ENCODE measurements at places on chromosomes 16 and 17. TPM values are rescaled to one million over a fixed set of nuclear protein-coding genes. Genes with fewer than 3 reads are reported as not detected.

The EIF1 gene
- 842 TPM for total RNA-seq

The FGF11 gene
- 7.4 TPM for total RNA-seq

The SMTNL2 gene
- total RNA-seq = 541 TPM

The TNP2 gene
- total RNA-seq = not detected

The RNF157 gene
- total RNA-seq = 142 TPM

GRCh38 chr17:8503807-8504206 is 68.1 kb downstream of the NDEL1 start:
- H3K27ac ChIP-seq = no peak overlapping the region
- no peaks in the 10 kb centered on the region for H3K27me3 ChIP-seq
- DNase-seq = no peak
- H3K36me3 ChIP-seq = peaks cover 21% of the 10 kb centered on the region
- no peaks in the 10 kb centered on the region for H3K4me1 ChIP-seq

GRCh38 chr17:74863420-74864296 is 4.0 kb upstream of the GRIN2C start:
- peaks cover 31% of the 10 kb centered on the region for H3K27me3 ChIP-seq
- H3K4me1 ChIP-seq = no peaks in the 10 kb centered on the region
- H3K36me3 ChIP-seq = no peaks in the 10 kb centered on the region
- H3K27ac ChIP-seq = no peak overlapping the region
- no peak for DNase-seq
- no peak overlapping the region for H3K4me3 ChIP-seq

DNA sequence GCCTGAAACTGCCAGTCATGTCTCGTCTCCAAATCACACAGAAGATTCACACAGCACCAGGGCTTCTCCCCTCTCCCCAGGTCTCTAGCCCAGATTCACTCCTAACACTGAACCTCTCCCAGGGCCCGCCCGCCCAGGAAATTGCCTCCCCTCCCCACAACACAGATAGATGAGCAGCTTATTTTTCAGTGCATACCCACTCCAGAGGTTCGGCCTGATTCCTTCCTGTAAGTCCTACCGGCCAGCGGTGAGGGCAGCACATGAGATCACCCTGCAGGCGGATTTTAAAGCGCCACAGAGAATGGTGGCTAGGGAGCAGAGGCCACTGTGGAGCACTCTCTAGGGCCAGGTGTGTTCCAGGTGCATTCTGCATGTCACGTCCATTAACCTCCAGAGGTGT is 301.8 kb downstream of the IRF8 start:
- H3K4me1 ChIP-seq = no peaks in the 10 kb centered on the region
- H3K4me3 ChIP-seq = no peak overlapping the region
- no peaks in the 10 kb centered on the region for H3K36me3 ChIP-seq
- no peak overlapping the region for H3K27ac ChIP-seq
- no peak for DNase-seq

DNA sequence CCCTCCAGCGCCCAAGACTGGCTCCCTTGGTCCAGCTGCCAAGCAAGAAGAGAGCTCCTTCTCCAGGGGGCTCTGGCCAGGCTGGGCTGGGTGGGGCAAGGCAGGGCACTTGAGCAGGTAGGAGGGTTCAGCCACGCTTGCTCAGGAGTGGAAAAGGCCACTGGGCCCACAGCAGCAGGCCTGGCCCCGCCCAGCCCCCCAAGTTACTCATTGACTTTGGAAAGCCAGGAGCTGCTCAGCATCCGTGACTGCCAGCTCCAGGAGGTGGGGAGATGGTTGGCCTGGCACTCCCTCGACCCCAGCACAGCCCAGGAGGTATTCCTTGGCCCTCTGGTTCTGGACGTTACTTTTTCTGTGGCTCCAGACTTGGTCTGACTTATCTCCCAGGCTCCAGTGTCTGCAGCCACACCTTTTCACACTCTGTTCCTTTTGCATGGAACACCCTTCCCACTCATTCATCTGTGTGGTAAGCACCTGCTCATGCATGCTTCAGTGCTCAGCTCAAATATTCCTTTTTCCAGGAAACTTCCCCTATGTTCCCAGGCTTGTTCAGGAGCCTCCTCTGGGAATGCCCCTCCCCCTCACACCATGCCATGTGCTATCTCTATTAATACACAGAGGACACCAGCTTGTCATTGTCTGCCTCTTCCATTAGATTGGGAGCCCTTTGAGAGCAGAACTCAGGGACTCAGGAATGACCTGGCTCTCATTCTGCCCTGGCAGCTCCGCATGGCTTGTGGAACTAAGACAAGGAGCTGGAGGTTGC is at the start of gene CDH16:
Gene CDH16, minus strand, starts transcription at position 83 of the 766 bp plus-strand sequence. CDS start 820 bp downstream, outside the sequence.
- no peaks in the 10 kb centered on the region for H3K27me3 ChIP-seq
- H3K27ac ChIP-seq = peak within 1 kb of the TSS; percentile 98
- no peak within 1 kb of the TSS for H3K4me3 ChIP-seq
- peaks cover 47% of the 10 kb centered on the region for H3K4me1 ChIP-seq
- H3K36me3 ChIP-seq = peaks cover 12% of the 10 kb centered on the region

- no peaks in the 10 kb centered on the region for H3K36me3 ChIP-seq
- peak overlapping the region; percentile 29 for H3K4me3 ChIP-seq
- H3K4me1 ChIP-seq = peaks cover 42% of the 10 kb centered on the region
- H3K27me3 ChIP-seq = no peaks in the 10 kb centered on the region
- DNase-seq = no peak
Observed at GRCh38 chr17:75508931-75509361, 6.4 kb downstream of the CASKIN2 start.

DNA sequence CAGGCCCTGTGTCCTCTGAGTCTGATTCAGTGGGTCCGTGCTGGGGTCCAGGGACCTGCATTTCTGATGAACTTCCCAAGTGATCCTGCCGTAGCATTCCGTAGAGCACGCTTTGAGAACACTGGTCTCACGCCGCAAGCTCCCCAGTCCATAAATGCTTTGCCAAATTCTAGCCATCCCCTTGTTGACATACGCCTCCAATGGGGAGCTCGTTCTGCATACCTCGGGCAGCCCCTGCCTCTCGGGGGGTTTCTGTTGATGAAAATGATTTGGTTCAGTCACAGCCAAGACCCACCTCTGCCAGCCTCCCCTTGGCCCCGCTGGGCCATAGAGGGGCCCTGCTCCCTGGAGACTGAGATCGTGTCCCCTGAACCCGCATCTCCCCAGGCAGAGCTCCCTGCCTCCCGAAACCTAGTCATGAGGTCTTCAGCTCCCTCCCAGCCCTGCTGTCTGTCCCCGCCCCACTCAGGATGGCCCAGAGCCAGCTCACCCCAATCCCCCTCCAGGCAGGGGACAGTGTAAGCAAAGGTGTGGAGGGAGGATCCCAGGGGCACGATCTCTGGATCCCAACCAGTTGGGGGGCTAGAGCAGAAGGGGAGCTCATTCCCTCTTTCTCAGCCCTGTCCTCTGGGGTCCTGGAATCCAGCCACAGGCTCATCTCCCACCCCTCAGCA is 16.2 kb upstream of the SPNS2 start:
- no peaks in the 10 kb centered on the region for H3K27me3 ChIP-seq
- DNase-seq = no peak
- no peaks in the 10 kb centered on the region for H3K4me1 ChIP-seq

DNA sequence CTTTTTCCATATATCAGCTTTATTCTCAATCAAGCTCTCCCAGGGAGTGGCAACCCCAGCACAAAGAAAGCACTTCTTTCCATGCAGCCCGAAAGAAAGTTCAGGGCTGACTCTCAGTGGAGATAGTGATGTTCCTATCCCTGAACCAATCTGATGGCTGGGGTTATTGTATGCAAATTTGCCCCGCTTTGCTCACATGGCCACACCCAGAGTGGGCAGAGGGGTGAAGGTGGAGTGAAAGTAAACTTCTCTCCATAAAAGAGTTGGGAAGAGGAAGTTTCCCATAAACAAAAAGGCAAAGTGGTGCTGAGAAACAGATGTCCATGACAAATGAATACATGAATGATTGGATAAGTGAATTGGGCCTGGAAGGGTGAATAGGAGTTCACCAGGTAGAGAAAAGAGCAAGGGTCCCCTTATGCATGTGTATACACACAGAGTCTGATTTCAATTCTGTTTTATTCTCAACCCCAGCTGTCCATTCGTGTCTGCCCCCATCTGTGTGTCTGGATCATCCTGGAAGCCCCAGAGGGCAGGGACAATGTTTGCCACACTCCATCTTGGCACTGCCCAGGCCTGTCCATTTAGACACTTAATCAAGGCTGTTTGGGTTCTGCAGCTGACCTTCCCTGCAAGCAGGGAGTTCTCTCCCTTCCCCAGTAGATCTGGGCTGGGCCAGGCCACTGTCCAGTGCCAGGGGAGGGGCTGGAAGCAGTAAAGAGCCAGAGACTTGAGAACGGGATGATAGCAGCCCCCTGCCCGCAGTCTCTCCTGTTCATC is 14.1 kb upstream of the NGFR start:
- peaks cover 8% of the 10 kb centered on the region for H3K27me3 ChIP-seq
- H3K27ac ChIP-seq = no peak overlapping the region
- no peak for DNase-seq
- no peaks in the 10 kb centered on the region for H3K4me1 ChIP-seq

DNA sequence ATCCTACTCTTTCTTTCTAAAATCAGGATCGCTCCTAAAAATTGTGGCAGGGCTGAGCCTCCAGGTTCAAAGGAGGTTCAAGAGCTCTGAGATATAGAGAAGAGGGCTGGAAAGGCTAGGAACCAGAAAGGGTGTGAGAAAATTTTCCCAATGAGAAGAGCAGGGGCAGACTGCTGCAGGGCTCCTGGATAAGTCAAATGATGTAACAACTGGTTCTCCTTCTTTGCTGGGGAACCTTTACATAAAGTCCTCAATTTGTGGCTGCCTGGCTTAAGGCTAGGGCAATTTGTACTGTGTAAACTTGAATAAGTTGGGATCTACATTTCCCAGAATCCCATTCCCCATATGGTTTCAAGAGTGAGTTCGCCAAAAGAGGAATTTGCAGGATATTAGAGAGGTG is 16.3 kb upstream of the AKAP1 start:
- H3K27me3 ChIP-seq = no peaks in the 10 kb centered on the region
- no peak for DNase-seq

DNA sequence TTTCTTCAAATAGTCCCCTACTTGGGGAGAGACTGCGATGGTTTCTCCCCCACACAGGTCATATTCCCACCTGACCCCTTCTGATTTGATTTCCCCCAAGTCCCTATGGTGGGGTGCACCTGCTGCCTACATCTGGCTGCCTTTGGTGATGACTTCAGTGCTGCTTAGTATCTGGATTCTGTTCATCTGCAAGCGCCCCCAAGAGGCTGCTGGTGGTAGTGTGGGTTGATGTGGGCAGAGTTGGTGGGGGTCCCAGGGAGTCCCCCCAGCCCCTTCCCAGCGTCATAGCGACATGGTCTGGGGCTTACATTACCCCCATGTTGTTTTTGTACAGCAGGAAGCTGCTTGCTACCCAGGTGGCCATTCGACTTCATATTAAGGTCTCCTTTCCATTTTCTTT is 99.2 kb downstream of the NTN1 start:
- H3K4me3 ChIP-seq = no peak overlapping the region
- DNase-seq = no peak
- H3K27ac ChIP-seq = no peak overlapping the region

DNA sequence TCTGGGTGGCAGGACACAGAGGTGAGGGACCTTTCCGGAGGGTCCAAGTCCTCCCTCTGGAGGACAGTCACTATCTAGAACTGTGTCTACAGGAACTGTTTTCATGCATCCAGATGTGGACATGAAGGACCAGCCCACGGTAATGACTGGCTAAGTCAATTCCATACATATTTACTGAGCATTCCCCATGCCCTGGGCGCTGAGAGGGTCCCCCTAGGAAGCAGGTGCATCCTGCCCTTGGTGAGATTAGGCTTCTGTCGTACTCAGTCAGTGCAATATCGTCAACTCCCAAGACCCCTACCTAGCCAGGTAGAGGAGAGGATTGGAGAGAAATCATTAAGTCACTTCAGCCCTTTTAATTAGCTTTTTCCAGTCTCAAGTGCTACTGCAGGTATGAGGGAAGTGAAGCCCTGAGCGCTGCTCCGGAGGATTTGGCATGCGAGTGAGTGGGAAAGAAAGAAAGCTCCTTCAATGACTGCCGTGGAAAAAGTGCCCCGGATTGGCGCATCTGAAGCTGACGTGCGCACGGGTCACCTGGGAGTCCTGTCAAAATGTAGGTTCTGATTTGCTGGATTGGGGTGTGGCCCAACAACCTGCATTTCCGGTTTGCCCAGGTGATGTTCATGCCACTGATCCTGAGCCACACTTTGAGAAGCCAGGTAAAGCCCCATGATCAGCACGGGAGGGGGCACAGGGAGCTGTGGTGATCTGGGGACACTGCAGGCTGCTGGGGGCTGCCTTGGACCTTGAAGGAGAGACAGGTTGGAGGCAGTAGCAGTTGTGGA is 367.4 kb upstream of the TNRC6C start:
- DNase-seq = no peak
- H3K4me1 ChIP-seq = no peaks in the 10 kb centered on the region
- H3K36me3 ChIP-seq = no peaks in the 10 kb centered on the region
- no peak overlapping the region for H3K27ac ChIP-seq
- H3K27me3 ChIP-seq = no peaks in the 10 kb centered on the region

DNA sequence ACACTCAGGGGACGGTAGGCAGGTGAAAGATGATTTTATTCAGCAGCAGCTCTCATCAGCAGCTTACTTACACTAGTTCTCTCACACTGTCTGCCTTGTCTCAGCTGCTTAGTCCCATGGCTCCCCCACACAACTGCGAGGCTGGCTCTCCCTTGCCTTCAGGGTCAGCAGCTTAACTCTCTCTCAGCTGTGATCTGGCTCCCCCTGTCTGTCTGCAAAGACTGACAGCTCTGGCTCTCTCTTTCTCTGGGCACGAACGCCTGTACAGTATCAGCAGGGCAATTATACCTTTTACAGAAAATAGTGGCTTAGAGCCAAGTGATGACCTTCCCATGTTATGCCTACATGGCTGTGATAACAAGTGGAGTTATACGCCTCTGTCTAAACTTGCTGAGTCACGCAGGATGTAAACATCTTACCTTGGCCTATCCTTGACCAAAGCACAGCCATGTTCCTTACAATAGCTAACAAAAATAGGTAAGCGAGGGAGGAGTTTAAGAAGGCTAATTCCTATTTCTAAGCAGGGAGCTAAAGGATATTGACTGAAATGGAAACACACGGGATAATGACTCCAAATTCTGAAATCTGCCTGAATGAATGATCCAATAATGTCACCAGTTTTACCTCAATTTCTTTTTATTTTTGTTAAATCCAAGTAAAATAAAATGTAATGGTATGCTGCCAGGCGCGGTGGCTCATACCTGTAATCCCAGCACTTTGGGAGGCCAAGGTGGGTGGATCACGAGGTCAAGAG is 1.1 kb upstream of the NDUFAB1 start:
- H3K27ac ChIP-seq = peak overlapping the region; percentile 94
- peaks cover 26% of the 10 kb centered on the region for H3K4me1 ChIP-seq
- no peaks in the 10 kb centered on the region for H3K36me3 ChIP-seq
- H3K27me3 ChIP-seq = no peaks in the 10 kb centered on the region
- peak overlapping the region; percentile 52 for H3K4me3 ChIP-seq

GRCh38 chr16:89430436-89431157 is 59.8 kb downstream of the ANKRD11 start:
- no peaks in the 10 kb centered on the region for H3K27me3 ChIP-seq
- no peaks in the 10 kb centered on the region for H3K36me3 ChIP-seq
- DNase-seq = no peak
- no peak overlapping the region for H3K4me3 ChIP-seq
- no peak overlapping the region for H3K27ac ChIP-seq

GRCh38 chr17:54793271-54793670 is 107.4 kb upstream of the TOM1L1 start:
- no peaks in the 10 kb centered on the region for H3K36me3 ChIP-seq
- H3K4me3 ChIP-seq = no peak overlapping the region
- no peak for DNase-seq
- H3K27me3 ChIP-seq = no peaks in the 10 kb centered on the region

All from gastrocnemius medialis (tissue), 4 donors.